NCI-H460 (cell line): ENCODE measurements at places on chromosomes 6 and 20.

DNA sequence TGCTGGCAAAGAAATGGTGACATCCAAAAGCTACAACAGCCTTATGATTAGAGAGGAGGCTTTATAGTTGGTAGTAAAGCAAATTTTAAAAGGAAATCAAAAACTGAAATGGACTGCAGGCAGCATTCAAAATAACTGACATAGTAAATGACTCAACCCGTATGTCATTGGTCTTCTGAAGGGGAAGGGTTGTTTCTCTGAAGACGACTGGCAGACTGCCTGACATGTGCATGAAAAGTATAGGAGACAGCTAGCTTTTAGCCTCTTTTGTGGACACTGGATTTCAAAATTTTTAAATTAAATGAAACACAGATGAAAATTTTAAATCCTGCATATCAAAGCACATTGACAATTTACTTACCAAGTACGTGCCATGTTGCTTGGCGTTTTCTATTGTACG is 90.7 kb downstream of the TRMT6 start:
- no peak for DNase-seq

DNA sequence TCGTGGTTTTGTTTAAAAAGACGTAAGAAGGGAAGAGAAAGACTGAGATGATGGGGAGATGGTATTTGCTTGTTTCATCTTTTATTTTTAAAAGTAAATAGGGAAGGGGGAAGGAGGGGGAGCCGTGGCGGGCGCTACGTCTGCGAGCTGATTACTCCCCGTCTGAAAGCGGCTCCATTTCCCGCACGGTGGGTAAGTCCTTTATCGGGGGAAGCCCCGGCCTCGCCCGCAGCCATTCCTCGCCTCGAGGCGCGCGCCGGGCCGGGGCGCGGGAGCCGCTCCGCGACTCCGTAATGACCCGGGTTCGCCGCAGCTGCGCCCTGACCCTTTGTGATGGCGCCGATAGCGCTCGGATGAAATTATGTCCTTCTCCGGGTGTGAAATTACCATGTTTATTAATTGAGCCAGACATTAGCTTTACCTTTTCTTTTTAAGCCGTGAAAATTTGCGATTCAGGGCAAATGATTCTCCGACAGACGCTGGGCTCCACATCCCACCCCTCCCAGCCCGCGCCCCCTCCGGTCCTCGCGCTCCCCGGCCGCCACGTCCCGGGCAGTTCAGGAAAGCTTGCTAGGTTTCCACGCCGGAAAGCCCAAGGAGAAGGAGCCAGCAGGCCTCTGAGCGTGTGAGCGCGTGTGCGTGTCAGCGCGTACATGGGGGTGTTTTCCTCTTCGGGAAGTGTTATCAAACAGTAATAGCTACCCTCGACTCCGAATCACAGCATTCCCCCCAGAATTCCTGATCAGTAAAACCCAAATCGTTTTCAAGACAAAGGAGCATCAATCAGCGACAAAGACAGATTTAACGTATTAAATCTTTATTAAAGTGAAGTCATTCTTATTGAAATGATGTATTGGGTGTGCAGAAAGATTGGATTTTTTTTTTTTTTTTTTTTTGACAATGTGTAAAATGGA is 30.0 kb downstream of the TFAP2A start:
- DNase-seq, result no peak

- DNase-seq, result no peak
Observed at GRCh38 chr6:100780648-100781047, 100.5 kb downstream of the ASCC3 start.

DNA sequence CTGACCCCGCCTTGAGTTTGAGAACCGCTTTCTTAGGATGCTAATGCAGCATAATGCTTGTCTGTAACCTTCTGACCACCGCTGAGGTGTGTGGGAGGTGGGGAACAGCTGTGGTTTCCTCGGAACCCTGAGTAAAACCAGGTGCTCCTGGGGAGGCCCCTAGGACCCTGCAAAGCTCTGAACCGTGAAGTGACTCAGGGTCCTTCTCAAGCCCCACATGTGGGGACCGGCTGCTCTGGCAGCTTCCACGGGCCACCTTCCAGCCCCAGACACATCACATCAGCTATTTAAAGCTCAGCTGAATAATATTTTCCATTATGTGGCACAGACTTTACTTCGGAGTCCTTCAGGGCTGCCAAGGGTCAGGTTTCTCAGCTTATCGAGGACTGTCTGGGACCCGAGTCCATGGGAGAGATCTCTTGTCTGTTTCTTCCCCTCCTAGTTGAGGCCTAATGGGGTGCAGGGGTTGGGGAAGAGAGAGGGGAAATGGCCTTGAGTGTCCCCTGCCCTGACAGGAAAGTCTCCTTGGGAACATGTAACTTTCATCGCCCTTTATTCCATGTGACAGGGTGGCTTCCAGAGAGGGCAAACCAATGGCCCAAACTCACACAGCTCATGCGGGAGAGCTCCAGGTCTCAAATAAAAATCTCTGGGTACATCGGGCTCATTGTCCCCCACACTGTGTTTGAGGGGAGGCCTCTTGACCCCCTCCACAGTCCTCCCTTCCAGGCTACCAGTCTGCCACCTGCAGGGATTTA is 186.1 kb upstream of the SLC24A3 start:
- DNase-seq, result no peak

DNA sequence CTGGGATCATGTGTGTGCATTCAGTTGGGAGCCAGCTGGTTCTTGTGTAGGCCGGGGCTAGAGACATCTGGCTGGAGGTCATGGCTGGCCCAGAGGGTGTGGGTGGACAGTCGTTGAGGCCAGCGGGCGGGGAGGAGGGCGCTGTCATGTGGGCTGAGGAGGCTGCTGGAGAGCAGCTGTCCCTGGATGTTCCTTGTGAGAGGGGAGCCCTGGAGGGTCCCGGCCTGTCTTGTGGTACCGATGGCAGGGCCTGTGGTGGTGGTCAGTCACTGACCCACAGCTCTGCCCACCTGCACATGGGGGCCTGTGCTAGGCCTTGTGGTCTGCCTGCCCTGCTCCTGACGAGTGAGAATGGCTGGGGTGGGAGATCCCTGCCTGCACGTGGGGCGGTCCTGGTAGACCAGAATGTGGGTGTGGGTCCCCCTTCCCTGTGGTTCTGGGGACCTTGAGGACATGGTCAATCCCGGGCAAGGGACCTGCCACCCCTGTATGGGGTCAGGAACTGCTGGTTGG is 1.9 kb upstream of the C20orf204 start:
- DNase-seq, result no peak
